ENCODE measurements at places on chromosomes 4 and X. TPM values are rescaled to one million over a fixed set of nuclear protein-coding genes. Genes with fewer than 3 reads are reported as not detected.

Gene ALAS2
- not detected for total RNA-seq

Gene SATL1
- not detected for total RNA-seq

Gene FAM241A
- 1.6 TPM for total RNA-seq

Gene ADGRG2
- total RNA-seq: not detected

Gene AVPR2
- not detected for total RNA-seq

Gene TMPRSS11A
- not detected for total RNA-seq

Gene NXF2
- not detected for total RNA-seq

Gene POU3F4
- not detected for total RNA-seq

Gene AREG
- 0.49 TPM for total RNA-seq

Gene KLF3
- 10.1 TPM for total RNA-seq

Gene TCEAL7
- not detected for total RNA-seq

Gene SPON2
- total RNA-seq: 17.4 TPM

Gene ARMCX2
- 14.2 TPM for total RNA-seq

Gene F8A3
- 20.8 TPM for total RNA-seq

Gene CXCL10
- total RNA-seq: 1.2 TPM

Gene TAF1
- 43.1 TPM for total RNA-seq

Gene ZCCHC18
- 1.9 TPM for total RNA-seq

Gene TKTL2
- not detected for total RNA-seq

Gene KLHL4
- total RNA-seq: not detected

Gene PDE6B
- 8.4 TPM for total RNA-seq

Gene CHIC1
- total RNA-seq: 3.7 TPM

Gene CCDC158
- not detected for total RNA-seq

Gene EXOC1L
- total RNA-seq: not detected

Gene GABRG1
- not detected for total RNA-seq

Gene VCX
- not detected for total RNA-seq

Gene PRRG3
- not detected for total RNA-seq

Gene FRMD7
- total RNA-seq: not detected

Gene EGF
- not detected for total RNA-seq

Gene HCCS
- total RNA-seq: 22.3 TPM

Gene ZMAT1
- total RNA-seq: 5.1 TPM

Gene MFAP3L
- 0.86 TPM for total RNA-seq

Gene FATE1
- not detected for total RNA-seq
